ENCODE measurements at places on chromosomes 4 and X.

DNA sequence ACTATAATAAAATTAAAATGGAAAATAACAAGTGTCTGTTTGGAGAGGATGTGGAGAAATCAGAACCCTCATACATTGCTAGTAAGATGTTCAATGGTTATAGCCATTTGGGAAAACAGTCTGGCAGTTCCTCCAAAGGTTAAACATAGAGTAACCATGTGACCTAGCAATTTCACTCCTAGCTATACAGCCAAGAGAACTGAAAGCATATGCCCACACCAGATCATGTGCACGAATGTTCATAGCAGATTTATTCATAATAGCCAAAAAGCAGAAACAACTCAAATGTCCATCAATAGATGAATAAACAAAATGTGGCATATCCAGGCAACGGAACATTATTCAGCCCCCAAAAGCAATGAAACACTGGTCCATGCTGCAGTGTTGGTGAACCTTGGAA lies 9.4 kb upstream of the CCNQ start:
- DNase-seq = no peak

DNA sequence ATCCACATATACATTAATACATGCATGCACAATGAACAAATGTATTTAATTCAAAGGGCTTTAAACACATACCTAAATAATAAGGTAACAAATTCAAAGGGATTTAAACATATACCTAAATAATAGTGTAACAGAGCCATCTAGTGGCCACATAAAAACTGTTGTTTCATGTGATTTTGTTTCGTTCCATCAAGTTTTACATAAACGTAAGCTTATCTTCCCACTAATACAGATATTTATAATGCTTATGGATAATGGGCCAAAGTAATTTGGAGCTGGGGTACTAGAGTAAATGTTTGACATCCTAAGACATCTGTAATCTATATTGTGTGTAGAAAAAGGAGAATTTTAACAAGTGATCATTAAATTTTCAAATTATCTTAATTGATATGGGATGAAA lies 82.3 kb downstream of the PRSS12 start:
- DNase-seq = no peak

GRCh38 chrX:1316527-1316926 lies 20.1 kb upstream of the IL3RA start:
- DNase-seq = no peak

- no peak for DNase-seq
Observed at GRCh38 chr4:137623013-137623412, 90.7 kb upstream of the PCDH18 start.

- no peak for DNase-seq
Observed at GRCh38 chrX:2710041-2710840, 19.1 kb downstream of the CD99 start.

- no peak for DNase-seq
Observed at GRCh38 chr4:99825272-99825671, 8.6 kb downstream of the DAPP1 start.

GRCh38 chr4:114857831-114858230 lies 255.6 kb downstream of the NDST4 start:
- no peak for DNase-seq

DNA sequence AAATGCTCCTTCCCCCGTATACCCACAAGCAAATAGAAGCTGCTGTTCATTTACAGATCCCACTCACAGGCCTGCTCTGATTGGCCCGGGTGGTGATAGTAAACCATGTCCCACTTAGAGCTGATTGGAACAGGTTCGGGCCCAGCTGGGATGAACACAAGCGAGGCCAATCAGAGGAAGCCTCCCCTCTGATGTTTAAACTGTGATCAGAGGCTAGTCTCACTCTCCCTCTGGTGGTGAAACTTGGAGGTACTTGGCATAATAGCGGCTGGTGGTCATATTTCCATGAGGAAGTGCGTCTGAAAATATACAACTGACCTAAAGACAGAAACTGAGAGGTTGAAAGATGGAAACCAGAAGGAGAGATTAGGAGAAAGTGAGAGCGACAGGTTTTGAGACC lies 51.5 kb upstream of the TRPC3 start:
- DNase-seq = no peak

GRCh38 chrX:10159145-10159468 lies 2.3 kb downstream of the CLCN4 start:
- no peak for DNase-seq

GRCh38 chr4:30801876-30802275 lies 81.7 kb downstream of the PCDH7 start:
- DNase-seq = no peak

GRCh38 chrX:133661962-133662839 lies 246.9 kb upstream of the GPC4 start:
- DNase-seq = no peak

DNA sequence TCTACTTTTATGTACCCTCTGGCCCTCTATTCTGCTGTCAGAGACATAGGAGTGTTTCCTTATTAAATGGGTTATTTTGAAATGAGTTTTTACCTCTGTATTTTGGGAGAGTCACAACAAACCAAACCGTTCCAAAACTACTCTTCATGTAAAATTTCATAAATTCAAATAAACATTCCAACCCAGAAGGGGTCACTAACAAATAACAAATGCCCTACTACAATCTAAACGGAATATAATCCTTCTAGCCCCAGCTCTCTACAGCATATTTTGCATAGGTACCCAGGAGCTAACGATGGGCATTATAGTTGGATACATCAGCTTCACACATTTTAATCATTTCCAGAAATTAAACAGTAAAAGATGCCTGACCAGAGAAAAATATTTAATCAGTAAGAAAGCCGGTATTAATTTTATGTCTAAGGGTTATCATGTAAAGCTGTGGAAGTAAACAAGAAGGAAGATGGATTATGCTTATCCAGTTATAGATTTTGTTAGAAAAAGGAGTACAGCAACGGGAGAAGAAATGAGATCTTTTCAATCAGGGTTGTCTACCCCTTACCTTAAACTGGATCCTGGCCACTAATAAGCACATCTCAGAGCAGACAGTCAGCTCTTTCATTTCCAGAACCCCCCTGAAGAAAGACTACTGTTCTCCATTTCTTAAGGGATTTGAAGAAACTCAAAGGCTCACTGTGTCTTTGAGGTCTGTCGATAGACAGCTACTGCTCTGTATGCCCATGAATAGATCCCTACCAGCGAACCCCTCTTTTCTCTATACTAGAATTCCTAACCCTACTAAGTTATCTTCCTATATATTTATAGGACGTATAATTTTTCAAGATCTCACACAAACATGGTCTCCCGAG lies 1.2 kb downstream of the UGDH start:
- no peak for DNase-seq

DNA sequence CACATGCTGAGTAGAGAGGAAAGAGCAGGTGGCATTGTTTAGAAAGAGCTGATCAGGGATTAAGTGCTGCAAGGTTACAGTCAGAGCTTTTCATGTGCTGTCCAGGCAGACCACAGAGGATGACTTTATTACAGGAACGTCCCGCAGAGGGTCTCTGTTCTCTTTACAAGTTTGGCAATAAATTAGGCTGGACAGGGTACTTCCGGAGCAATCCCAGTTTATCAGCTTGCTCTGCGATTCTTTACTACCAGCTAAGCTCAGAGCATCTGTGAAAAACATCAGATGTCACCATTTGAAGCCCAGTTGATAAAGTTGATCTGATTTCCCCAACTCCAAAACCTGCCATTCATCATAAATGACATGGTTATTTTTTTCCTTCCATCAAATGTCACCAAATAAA lies 633.1 kb downstream of the NLGN4X start:
- no peak for DNase-seq

- no peak for DNase-seq
Observed at GRCh38 chr4:79247695-79248394, 78.0 kb downstream of the NAA11 start.

DNA sequence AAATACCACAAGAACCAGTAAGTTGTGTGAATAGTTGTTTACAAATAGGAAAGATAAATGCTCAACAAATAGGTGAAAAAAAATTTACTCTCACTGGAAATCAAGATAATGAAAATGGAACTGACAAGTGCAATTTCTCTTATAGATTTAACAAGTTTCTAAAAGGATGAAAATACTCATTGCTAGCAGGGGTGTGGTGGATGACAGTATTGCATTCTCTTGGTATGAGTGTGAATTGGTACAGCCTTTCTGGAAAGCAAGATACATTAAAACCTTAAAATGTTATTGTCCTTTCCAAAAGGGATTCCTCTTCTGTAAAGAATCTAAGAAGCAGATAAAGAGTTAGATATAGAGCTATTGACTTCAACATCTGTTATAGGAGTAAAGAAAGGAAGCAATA lies 240.0 kb upstream of the RPS6KA3 start:
- DNase-seq = no peak

DNA sequence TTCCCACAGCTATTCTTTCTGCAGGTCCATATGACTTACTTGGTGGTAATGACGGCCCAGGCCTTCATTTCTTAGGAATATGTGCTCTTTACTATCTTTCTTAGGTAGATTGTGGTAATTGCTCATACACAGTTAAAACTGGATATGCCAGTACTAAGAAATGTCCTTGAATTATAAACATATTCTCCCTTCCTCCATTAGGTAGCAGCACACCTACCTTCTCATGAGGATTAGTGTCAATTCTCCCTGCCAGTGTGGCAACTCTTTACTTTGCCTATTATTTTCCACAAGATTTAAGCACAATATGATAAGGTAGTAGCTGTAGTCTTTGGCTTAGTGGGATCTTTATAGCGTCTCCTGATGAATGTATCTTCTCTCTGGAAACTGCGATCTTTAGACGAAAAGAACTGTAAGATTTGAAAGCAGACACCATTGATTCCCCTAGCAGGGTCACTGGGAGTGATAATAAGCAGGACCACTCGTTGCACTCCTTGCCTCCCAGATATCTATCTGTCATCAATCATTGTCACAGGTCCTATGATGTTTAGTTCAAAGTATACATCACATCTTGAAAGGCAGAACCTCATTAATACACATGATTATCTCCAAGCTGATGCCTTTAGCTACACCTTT lies 1240.7 kb downstream of the C4orf33 start:
- no peak for DNase-seq

- DNase-seq = no peak
Observed at GRCh38 chrX:54442790-54443189, 2.6 kb downstream of the TSR2 start.

DNA sequence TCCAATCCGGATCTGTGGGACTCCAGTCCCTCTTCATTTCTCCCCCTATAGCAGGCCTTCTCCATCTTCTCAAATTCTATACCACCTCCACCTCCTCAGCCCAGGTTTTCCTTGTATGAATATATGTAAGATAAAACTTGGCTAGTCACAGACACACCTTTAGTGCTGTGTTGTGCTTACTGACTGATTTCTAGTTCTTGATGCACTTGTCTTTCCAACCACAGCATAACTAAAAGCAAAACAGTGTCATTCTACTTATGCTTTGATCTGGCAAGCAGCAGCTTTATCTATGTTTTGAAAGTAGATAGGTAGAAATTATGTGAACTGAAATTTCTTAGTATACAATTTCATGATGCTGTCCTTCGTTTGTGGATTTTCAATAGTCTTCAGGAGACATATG lies 47.5 kb downstream of the CCNI start:
- DNase-seq = no peak

DNA sequence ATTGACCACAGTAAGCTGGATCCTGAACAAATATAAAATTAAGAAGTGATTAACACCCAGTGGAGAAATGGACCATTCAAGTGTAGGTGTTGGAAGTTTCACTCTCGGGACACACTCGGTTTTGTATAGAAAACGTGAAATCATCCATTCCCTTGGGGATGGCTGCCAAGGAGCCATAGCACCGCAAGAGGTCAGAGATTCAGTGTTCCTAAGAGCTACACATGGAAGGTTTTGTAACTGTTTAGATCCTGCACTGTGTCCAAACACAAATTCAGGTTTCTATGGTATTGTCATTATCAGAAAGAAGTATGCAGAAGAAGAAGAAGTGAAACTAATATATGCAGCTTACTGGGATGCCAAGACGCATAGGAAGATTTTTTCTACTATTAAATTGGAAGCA lies 281.0 kb downstream of the LDB2 start:
- DNase-seq = no peak

GRCh38 chr4:113878668-113879067 lies 100.8 kb downstream of the ARSJ start:
- DNase-seq = no peak

DNA sequence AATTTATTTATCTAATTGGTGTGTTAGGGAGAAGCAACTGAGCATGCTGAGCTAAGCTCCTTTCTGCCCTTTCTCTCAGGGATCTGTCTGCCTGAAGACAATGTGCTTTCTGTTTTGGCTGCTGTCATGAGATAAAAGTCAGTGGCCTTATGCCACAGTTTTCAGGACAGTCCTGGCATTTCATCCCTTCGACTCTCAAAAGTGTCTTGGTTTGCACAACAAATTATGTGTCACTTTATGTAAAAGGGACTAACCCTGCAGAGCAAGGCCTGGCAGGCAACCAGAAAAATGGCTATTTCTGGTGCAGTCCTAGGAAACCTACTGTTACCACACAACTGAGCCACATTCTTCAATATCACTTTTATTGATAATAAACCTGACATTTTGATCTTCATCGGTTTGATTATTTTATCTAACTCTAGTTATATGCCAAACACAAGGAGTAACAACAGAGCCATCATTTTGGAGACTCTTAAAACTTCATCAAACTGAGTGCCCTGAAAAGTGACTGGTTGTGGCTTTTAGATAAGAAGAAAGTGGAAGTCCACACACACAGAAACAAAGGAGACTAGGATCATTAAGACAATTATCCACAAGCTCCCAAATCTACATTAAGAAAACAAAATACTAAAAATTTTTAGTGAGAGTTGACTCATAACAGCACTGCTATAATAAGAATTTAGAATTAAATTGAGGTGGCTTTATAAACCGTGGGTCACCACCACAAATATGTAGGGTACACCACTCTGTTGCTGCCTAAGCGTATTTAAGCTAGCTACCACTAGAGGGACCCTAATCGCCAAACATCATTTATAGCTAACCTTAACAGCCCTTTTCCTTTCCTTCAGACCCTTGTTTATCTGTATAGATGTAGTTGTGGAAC lies 95.9 kb upstream of the PTPN13 start:
- DNase-seq = no peak

DNA sequence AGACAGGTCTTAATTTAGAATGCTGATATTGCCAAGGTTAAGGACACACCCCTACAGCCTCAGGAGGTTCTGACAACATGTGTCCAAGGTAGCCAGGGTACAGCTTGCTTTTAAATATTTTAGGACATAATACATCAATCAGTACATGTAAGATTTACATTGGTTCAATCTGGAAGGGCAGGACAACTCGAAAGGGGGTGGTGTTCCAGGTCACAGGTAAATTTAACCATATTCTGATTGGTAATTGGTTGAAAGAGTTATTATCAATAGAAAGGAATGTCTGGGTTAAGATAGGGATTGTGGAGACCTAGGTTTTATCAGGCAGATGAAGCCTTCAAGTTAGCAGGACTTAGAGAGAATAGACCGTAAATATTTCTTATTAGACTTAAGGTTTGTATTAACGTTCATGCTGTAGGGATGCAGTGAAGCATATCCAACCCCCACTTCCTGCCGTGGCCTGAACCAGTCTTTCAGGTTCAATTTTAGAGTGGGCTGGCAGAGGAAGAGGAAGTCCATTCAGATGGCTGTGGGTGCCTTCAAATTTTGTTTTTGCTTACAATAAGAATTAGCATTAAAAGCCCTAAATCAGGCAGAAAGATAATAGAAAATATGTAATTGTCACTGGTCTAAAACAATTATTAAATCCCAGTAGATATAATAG lies 136.5 kb upstream of the GALNTL6 start:
- no peak for DNase-seq

All from stimulated activated CD8-positive, alpha-beta memory T cell treated with anti-CD3 and anti-CD28 coated beads, Interleukin-4, amount 100 ng/mL, for 4 hours (primary cell).